Stimulated activated memory B cell treated with anti-CD40 and anti-IgM and Interleukin-4, amounts not matched to agents 10 μg/mL and 1 μg/mL and 100 μg/mL, for 72 hours (primary cell): ENCODE measurements at places on chromosomes 12 and 14.

DNA sequence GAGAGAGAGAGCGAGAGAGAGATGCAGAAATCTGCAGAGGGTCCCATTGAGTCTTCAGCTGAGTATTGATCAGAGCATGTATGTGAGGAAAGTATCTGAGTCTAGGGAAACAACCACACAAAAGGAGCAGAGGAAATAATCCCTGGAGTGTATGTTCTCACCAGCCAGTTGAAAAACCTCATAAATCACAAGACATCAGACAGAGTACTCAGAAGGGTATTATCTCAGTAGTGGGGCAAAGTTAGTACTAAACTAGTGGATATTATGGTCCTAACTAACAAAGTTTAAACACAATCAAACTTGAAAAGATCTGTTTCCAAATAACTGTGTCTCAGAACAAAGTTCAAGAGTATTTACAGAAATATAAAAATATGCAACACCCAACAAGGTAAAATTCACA is 36.5 kb upstream of the CTDSP2 start:
- ATAC-seq, result no peak

DNA sequence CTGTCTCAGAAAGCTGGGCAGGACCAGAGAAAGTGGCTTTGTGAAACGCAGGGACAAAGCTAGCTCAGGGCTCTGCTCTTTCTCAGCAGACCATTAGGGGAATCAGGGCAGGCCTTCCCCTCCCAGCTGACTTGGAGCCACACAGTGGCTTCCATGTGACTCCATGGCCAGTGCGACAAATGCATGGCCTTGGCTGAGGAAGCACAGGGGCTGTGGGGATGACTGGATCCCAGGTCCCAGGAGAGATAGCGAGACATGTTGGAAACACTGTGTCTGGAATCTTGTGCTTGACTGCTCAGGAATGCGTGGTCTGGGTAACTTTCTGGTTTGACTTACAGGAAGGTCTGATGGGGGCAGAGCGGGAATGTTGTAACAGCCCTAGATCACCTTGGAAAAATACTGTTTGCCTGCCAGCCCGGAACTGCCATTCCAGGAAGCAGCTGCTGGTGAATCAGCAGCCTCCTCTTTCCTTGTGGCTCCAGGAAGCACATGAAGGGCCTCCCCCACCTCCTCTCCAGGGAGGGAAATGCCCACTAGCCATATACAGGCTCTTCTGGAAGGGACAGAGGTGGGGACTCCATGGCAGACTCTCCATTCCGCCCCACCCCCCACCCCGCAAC is 133.5 kb upstream of the HIF1A start:
- ATAC-seq, result no peak

- no peak for ATAC-seq
These were observed 49.8 kb downstream of the CCDC85C start for GRCh38 chr14:99554184-99554583.

DNA sequence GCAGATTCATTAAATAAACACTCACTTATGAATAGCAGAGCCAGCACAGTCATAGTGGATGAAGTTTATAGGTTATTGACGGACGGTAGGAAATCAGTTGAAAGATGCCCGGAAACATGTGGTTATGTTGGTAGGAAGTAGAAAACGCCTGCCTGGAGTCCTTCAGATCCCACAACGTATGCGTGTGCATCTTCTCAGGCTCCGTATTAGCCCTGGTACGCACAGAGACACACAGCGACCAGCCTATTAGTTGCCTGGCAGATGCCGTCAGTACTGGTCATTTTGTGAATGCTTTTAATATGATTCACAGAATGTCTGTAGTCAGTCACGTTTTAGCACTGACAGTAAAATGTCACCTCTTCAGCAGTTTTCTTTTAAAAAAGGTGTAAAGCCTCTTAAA is 196.4 kb downstream of the RGS6 start:
- ATAC-seq, result no peak

DNA sequence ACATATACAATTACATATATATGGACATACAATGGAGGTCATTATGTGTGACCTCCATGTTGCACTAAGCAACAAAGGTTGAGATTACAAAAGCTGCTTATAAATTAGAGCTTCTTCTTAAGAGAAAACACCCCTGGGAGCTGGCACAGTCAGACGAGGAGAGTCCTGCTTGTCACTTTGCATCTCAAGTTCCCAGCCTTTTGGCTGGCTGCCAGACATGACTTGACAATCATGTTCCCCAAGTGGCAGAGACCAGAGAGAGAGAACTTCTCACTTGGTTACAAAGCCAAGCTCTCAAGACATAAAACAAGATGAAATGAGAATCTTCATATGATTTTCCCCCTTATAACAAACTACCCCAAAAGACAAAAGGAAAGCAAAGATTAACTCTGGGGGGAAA is 8.5 kb upstream of the SYNJ2BP start:
- ATAC-seq, result no peak

DNA sequence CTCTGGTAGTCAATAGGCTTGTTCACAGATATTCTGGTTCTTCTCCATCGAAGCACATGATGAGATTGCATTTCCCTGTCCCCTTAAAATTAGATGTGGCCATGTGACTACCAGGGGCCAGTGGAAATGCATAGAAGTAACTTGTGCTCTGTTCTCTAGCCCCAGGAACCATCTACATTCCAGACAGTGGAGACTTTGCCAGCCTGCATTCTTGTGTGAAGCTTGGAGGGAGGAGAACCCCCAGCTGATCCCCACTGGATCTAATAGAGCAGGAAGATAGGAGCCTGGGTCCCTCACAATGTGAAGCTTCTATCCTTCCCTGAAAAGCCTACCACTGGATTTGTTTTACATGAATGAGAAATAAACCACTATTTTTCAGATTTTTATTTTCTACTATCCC is 130.1 kb downstream of the KITLG start:
- ATAC-seq, result peak; percentile 35

DNA sequence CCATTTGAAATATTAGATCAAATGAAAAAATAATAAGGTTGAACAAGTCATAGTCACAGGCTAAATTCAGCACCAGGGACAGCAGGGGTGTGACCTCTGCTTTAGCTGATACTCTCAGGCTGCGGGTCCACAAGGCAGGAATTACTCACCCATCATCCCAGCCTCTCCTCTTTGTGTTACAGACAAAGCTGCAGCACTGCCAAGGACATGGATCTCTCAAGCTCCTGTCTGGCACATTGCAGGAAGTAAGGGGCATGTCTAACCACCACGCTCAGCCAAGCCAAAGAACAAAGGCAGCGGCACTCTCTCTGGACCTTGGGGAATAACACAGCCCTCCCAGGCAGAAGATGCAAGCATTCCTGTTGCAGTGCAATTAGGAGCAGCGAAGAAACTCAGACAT is 783.8 kb downstream of the VRK1 start:
- ATAC-seq, result no peak

- ATAC-seq, result peak; percentile 41
These were observed 128.4 kb downstream of the DAD1 start for GRCh38 chr14:22460461-22461195.

- no peak for ATAC-seq
These were observed 88.7 kb downstream of the NTN4 start for GRCh38 chr12:95701722-95702418.

DNA sequence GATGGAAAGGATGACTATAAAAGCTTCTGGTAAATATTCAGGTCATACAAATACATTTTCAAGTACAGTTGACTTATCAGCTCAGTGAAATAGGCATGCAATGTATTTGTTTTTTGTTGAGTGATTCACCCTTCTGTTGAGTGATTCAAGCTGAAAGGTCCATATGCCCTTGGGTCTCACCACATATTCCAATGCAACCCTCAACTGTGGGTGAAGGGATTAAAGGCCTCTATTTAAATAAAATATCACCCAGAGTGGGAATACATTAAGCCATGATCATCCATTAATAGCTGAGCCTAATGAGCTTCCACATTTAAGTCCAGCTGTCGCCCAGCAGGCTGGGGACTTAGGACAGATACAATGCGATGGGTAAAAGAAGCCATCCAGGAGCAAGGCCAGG is 120.2 kb downstream of the CRACR2A start:
- ATAC-seq, result no peak

DNA sequence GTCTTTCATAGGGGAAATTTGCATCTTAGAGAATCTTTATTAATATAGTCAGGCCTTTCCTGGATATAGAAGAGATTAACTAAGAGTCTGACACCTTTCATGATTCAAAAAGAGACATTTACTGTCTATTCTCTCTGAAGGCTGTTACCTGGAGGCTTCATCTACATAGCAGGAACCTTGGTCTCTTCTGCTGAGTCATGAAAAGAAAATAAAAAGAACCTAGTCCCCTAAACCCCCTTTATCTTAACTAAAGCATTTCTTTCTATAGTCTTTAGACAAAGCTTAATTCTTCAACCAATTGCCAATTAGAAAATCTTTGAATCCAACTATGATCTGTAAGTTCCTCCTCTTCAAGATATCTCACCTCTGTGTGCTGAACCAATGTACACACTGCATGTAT is 33.1 kb downstream of the RPS29 start:
- ATAC-seq, result no peak

GRCh38 chr12:75759842-75760572 is 248.6 kb upstream of the KRR1 start:
- no peak for ATAC-seq

DNA sequence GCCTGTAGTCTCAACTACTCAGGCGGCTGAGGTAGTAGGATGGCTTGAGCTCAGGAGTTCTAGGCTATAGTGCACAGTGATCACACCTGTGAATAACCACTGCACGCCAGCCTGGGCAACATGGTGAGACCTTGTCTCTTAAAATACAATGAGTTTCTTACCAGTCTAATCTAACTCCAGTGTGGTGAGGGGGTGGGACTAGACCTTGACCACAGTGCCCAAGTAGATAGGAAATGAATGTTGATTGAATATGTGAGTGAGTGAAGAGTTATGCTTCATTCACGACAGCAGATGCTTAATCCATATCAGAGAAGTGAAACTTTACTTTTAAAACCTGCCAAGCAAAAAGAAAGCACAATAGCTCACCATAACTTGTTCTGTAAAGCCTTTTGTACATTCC is 11.2 kb upstream of the AK7 start:
- ATAC-seq, result peak; percentile 83

GRCh38 chr12:81284137-81284536 is 206.3 kb downstream of the ACSS3 start:
- no peak for ATAC-seq

DNA sequence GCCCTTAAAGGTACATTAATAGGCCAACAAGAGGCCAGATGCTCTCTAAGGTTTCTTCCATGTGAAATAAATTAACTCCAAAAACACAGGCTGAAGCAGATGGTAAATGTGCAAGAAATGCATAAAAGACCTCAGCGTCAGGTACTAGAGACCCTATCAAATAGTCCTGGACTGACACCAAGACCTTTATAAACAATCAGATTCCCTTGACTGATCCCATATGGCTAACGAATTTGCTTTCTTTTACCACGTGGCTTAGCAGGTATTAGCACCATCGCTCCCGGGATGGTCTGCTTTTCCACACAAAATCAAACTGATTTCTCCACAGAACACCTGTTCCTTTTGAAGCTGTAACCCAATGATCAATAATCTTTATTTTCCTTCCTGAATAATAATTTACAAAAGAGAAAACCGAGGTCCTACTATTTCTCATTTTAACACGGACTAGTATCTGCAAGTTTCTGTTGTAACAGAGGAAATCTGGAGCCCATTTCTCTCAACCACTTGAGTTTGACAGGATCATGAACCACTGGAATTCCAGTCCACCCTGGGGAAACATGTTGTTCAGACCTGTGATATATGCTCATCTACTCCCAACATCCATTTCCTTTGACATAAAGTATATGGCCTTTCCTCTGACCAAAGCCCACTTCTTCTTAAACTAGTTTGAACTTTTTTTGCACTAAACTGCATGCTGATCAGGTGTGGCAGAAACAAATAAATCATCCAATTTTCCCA is 48.2 kb upstream of the DAAM1 start:
- no peak for ATAC-seq

DNA sequence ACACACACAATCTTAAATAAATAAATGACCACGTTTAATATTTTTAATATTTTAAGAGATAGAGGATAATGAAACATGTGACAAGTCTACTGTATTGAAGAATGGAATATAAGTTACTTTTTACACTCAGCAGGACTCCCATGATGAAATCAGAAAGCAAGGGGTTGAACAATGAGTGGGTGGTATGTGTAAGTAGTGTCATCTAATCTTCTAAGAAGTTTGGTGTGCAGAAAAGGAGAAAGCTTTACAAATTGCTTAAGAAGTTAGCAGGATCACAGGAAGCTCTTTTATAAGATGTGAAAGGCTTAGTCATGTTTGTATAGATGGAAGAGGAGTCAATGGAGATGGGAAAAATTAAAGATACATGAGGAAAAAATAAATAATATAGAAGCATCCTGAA is 47.8 kb downstream of the SLC15A5 start:
- no peak for ATAC-seq

DNA sequence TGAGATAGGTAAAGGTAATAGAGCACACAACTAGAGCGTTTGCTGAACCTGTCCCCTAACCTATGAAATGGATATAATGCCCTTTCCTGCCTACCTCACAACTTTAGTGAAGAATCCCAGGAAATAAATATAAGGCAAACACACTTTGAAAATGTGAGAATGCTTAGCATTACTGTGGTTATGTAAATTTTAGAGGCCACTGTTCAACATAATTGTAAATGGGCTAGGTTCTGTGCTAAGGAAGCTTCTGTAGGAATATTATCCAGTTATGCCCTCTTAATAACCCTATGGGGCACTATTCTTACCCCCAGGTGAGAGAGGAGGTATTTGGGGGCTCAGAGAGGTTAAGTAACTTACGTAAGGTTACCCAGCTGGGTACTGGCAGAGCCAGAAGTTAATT is 92.5 kb upstream of the TMEM233 start:
- no peak for ATAC-seq

GRCh38 chr12:132395908-132396305 is 66.5 kb upstream of the GALNT9 start:
- no peak for ATAC-seq

- no peak for ATAC-seq
These were observed 15.2 kb downstream of the RFX4 start for GRCh38 chr12:106598003-106598402.

- ATAC-seq, result no peak
These were observed 942 bp upstream of the GSG1 start for GRCh38 chr12:13104409-13104808.

- ATAC-seq, result no peak
These were observed 55.5 kb upstream of the SRSF5 start for GRCh38 chr14:69711477-69711876.

GRCh38 chr14:76769636-76770292 is 8.5 kb downstream of the VASH1 start:
- no peak for ATAC-seq

GRCh38 chr14:105887692-105888091 is 361.3 kb downstream of the TMEM121 start:
- no peak for ATAC-seq

DNA sequence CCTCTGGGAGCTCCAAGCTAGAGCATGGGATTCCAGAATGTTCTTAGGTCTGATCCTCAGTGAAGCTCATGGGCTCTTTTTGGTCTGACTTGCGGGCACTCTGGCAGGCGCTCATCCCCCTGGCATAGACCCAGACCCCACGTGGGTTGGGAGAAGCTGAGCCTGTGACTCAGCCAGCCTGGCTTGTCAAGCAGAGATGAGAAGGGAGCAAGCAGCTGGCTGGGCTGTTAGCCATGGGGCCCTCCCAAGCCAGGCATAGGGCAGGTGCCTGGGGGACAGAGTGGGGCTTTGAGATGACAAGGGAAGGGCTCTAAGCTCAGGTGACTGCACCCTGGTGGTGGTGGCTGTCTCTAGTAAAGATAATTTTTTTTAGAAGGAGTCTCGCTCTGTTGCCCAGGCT is 80.3 kb upstream of the NOS1 start:
- no peak for ATAC-seq
